ENCODE measurements at places on chromosomes 1 and 21.

- DNase-seq = no peak
Measured at GRCh38 chr1:79262745-79263258, 256.3 kb upstream of the ADGRL4 start.

GRCh38 chr1:25695090-25695770, 78.6 kb downstream of the MAN1C1 start:
- DNase-seq = peak; percentile 5

GRCh38 chr1:65963156-65963888, 170.6 kb downstream of the PDE4B start:
- DNase-seq = no peak

DNA sequence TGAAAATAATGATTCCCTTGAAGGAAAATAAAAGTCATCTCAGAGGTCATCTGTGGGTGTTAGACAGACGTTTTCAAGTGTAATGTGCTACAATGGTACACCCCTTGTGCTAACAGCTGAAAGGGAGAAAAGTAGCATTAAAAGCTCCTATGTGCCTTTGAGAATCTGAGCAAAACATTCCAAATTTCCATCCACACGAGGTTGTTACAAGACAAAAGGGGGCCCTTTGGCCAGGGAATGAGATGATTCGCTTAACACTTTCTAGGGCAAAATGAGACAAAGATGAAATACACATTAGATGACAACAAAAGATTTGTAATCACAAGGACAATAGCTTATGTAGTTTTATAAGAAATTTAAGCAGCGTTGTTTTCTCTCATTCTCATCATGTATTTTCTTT, 303.6 kb downstream of the LMX1A start:
- no peak for DNase-seq

DNA sequence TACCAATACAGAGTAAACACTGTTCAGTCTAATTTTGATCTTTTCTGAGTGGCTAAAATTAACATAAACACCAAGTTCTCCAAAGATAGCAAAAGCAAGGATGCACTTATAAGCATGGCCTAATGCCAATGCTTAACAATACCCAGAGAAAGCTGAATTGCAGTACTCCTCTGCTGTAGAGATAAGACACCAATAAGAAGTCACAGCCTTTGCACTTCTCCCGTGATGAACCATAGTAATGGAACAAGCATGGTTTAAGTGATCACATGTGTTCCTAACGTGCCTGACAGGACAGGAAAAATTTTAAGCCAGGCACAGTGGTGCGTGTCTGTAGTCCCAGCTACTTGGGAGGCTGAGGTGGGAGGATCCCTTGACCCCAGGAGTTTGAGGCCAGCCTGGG, 5.6 kb downstream of the PRDX1 start:
- no peak for DNase-seq

- DNase-seq = no peak
Measured at GRCh38 chr21:27429710-27430341, 462.9 kb upstream of the ADAMTS5 start.

DNA sequence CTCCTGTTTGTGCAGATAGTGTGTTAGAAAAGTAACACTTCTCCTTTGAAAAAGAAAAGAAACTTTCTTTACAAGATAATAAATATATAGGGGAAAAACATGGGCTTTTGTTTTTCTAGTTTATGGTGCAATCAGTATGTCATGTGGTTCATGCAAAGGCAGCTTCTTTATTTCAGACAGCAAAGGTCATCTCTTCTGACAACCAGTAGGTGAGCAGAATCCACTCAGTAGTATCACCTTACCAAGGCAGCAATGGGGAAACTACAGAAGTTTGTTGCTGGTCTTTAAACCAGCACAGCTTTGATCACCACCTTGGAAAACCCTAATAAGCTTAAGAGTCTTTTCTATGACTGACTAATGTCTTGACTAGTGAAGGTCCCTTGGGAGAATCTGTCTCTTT, 13.0 kb upstream of the SAMSN1 start:
- DNase-seq = no peak

DNA sequence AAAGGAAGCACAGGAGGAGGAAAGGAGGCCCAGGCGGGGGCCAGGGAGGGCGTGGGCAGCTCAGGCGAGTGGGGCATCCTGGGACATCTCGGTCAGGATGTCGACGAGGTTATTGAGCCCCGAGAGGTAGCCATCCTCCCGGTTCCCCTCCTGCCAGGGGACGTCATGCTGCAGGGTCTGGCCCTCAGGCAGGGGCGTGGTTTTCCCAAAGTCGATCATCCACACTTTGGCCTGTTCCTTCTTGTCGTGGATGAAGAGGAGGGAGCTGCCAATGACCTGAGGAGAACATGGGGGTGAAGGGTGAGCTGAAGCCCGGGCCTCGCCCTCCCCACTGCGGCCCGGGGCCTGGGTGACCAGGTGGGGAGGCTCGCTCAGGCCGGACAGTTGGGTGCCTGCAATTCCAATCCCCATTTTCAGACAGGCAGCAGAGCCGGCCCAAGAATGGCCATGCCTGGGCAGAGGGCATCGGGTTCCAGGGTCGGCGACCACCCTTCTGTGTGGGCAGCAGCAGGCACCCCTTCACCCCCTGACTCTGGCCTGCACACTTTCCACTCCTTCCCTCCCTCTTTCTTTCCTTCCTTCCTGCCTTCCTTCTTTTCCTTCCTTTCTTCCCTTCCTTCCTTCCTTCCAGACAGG, 86.2 kb downstream of the STUM start:
- no peak for DNase-seq

DNA sequence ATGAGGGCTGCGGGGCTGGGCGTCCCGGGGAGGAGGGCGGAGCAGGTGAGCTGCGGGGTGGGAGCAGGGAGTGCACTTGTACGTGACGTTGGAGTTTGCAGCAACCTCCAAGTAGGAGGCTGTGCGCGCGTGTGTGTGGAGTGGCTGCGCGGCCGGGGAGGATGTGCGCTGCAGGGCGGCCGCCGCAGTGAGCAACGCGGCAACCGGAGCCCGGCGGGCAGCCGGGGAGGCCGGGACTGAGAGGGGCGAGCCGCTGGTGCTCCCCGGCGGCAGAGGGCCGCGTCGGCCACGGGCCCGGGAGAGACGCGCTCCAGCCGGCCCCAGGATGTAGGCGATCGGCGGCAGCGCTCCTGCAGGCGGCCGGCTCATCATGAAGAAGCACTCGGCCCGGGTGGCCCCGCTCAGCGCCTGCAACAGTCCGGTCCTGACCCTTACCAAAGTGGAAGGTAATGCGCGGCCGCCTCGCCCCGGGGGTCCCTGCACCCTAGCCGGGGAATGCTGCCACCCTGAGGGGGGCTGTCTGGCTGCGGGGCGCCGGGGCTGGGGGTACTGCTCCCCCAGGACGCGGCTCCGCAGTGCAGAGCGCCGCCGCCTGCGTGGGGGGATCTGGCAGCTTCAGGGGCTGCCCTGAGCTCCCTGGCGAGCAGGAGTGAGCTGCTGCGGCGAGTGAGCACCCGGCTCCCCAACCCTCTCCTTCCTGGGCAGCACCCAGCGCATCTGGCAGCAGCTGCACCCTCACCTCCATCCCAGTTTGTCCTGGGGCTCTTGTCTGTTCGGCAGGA, 158.9 kb upstream of the COA6 start:
- peak; percentile 41 for DNase-seq

- no peak for DNase-seq
Measured at GRCh38 chr1:117014209-117014608, 12.6 kb downstream of the CD101 start.

GRCh38 chr1:49331066-49331852, 554.6 kb upstream of the BEND5 start:
- no peak for DNase-seq

GRCh38 chr1:64006276-64007051, 197.0 kb upstream of the UBE2U start:
- DNase-seq = no peak
